Stimulated activated CD8-positive, alpha-beta memory T cell treated with anti-CD3 and anti-CD28 coated beads, Interleukin-2, amount 100 ng/mL, for 48 hours (primary cell): ENCODE measurements at places on chromosomes 5 and 9.

DNA sequence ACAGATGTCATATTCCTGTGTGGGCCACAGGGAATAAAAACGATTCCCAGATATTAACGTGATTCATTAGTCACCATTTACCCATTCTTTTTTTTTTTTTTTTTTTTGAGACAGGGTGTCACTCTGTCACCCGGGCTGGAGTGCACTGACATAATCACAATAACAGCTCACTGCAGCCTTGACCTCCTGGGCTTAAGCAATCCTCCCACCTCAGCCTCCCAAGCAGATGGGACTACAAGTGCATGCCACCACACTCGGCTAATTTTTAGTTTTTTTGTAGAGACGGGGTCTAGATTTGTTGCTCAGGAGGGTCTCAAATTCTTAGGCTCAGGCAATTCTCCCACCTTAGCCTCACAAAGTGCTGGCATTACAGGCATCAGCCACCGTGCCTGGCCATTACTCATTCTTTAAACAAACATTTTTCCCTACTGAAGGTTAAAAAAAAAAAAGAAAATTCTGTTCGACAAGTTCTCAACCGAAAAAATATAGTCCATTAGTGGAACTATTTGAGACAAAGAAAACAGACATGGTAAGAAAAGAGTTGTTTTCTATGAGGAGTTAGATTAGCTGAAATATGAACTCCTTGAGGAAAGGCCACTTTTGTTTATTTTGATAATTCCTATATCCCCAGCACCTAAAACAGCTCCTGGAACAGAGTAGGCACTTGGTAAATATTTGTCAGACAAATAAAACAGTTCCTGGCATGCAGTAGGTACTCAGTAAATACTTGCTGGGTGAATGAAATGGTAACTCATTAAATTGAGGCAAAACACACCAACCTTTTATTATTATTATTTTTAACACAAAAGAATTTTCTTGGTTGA is 32.1 kb upstream of the PDCL start:
- DNase-seq: no peak

GRCh38 chr5:123344816-123345426 is 78.3 kb downstream of the CEP120 start:
- DNase-seq: no peak

- DNase-seq: no peak
Observed at GRCh38 chr5:139565411-139566305, 4.5 kb downstream of the UBE2D2 start.

GRCh38 chr9:125948887-125949596 is 201.9 kb downstream of the PBX3 start:
- no peak for DNase-seq

- no peak for DNase-seq
Observed at GRCh38 chr9:123685489-123686083, 244.3 kb downstream of the DENND1A start.

DNA sequence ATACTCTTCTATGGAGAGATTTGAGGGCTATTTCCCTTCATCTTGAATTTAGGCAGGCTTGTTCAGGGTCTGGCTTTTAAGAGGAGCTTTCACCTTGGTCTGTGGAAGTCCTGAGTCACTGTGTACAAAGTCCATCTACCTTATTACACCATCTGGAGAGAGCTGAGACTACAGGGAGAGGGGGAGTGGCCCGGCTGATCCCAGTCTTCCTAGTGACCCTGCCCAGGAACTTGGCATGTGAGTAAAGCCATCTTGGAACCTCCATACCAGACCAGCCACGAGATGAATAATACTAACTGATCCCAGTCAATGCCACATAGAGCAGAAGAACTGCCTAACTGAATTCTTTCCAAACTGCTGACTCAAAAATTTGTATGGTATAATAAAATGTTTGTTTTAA is 8.4 kb upstream of the IL6ST start:
- DNase-seq: no peak

- DNase-seq: peak; percentile 89
Observed at GRCh38 chr5:172806897-172807672, 27.0 kb upstream of the ERGIC1 start.

DNA sequence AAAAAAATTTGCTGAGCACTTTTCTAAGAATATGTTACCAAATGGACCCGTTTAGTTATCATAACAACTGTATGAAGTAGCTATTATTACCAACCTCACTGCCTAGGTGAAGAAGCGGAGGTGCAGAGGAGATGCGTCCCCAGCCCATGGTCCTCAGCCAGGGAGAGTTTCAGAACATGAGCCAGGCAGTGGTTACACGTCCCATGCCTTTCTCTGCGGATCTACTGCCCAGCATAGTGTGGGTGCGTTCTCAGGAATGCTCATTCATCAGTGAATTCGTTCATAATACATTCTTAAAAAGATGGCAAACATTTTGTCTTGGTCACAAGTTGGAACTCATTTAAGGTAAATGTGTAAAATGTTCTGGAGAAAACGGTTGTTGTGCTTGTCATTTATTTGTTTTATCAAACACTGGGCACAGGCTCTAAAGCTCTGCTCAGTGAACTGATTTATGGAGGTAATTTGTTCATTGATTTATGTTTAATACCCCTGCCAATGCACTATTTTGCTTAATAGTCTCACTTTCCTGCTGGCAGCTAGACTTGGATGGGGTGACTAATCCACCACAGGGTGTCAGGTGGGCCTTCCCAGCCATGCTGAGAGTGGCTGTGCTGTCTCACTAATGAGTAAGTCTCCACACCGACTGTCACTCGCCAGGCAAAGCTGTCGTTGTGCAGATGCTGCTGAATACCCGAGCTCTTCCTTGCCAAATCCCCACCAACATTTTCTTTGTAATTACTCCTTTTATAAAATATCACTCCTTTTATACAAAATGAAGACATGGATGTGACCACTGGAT is 248.8 kb downstream of the TENT4A start:
- no peak for DNase-seq

- no peak for DNase-seq
Observed at GRCh38 chr9:120714846-120715388, 647 bp upstream of the MEGF9 start.
